OCI-LY7 (cell line): ENCODE measurements at places on chromosomes 7 and 10.

DNA sequence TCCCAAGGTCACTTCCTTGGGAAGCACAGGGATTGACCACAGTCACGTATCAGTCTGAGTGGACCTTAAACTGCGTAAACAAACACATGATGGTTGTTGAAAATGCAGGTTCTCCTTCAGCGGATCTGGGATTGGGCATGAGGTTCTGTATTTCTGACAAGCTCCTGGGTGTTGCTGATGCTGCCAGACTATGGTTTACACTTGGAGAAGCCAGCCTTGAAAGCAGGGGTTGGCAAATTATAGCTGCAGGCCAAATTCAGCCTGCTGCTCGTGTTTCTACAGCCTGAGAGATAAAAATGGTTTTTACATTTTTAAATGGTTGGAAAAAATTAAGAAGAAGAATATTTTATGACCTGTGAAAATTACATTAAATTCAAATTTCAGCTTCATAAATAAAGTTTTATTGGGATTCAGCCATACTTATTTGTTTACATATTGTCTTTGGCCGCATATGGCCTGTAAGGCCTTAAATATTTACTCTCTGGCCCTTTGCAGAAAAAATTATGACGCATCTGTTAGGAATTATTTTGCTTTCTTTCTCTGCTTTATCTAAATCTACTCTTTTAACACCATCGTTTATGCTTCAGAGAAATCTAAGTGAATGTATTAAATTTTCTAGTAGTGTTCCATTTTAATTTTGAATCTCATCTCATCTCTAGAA is 109.6 kb downstream of the SH2D4B start:
- DNase-seq, result no peak

- DNase-seq, result no peak
Measured at GRCh38 chr10:101056365-101057151, 5.2 kb upstream of the KAZALD1 start.

DNA sequence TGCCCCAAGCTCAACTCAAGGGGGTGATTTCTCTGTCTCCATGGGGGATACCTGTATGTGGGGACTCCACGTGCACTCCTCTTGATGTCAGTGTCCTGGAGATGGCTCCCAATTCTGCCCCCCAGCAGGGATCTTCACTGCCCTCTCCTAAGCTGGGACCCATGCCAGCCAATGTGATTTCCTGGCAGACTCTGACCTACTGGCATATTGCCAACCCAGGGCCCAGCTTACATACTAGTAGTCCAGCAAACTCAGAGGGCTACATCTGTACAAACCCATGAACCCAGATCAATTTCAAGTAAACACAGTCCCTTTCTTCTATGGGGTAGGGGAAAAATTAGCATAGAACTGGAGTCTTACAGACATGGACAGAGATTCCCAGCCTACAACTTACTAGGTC is 26.2 kb upstream of the BMPR1A start:
- DNase-seq, result no peak

DNA sequence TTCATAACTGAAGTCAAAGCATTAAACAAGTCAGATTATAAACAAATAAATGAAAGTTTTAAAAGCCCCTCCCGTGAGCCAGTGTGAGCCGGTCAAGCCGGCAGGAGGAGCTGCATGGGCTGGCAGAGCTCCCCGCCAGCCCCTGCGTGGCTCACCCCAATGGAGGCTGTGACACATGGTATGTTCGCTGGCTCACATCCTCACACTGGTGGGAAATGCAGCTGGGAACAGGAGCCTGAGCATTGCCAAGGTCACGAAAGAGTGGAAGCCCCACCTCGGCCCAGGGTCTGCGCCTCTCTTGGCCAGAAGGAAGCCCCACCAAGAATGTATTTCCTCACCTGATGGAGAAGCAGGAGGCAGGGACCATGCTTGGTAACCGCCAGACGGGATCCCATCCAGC is 261.7 kb upstream of the TCERG1L start:
- DNase-seq, result no peak

DNA sequence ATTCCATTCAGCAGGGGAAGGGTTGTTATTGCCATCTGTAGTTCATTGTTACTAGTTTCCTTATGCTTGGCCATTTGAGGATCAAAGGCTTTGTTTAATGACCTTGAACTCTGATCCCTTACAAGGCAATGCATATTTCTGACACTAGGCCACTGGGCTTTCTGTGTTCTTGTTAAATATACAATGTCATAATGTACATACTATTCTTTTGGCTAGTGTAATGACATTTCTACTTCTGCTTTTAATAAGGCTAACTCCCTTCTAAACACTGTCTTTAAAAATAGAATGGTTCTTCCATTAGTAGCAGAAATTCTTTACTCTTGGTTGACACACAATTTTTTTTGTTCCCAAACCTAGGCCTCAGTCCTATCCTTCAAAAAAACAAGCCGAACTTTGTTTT is 86.6 kb downstream of the BBS9 start:
- DNase-seq, result no peak

- DNase-seq, result no peak
Measured at GRCh38 chr10:51204701-51205100, 130.4 kb downstream of the PRKG1 start.

DNA sequence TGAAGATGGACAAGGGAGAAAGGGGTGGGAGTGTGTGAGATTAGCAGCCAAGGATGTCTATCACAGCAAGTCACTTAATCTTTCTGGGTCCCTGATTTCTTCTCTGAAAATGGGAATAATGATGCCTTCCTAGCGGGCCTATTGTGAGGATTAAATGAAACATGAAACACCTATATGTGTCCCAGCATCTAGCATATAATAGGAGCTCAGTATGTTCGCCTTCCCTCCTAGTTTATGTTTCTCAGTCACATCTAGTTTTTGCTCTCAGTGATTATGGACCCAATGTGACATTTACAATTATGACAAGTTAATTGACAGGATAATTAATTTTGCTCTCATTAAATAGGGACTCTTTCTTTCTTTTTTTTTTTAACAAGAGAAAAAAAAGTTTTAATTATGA is 252.9 kb downstream of the SNX13 start:
- no peak for DNase-seq

DNA sequence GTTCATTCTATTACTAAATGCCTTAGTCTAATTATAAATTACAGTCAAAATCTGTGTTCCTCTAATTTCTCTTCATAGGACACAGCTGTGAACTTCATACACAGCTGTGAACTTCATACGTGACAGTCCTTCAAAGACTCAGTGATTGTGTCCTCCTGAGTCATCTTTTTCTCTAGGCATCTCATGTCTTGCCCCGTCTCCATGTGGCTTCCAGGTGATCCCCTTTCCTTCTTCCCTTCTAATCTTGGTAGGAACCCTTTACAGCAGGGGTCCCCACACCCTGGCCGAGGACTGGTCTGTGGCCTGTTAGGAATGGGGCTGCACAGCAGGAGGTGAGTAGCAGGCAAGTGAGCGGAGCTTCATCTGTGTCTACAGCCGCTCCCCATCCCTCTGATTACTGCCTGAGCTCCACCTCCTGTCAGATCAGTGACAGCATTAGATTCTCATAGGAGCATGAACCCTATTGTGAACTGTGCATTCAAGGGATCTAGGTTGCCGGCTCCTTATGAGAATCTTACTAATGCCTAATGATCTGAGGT is 14.0 kb upstream of the EIF5AL1 start:
- no peak for DNase-seq

- no peak for DNase-seq
Measured at GRCh38 chr7:134890246-134891240, 95.8 kb upstream of the AGBL3 start.

DNA sequence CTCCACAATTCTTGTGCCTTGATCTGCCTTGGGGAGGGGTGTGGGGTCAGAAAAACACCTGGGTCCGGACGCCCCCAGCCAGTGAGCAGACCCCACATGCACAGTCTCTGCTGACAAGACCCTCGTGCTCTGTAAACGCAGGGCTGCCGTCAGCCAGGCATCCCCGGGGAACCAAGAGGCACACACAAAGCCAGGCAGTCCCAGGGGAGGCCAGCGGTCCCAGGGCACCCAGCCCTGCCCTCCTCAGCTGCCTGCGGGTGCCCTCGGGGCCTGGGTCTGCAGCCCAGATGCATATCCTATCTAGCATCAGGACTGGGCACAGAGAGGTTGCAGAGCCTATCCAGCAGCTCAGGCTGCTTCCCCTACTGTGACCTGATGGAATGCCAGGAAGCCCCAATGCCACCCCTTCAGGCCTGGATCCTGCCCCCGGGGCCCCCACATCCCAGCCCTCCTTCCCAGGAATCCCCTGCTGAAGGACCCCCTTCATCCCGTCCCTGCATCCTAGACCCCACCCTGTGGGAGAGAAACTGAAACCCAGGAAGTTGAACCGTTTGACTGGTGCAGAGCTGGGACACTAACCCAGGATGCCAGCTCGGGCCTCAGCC is 92.4 kb downstream of the MICALL2 start:
- no peak for DNase-seq

GRCh38 chr7:39855325-39855674 is 94.8 kb upstream of the CDK13 start:
- DNase-seq, result no peak

GRCh38 chr7:45920502-45921380 is at the start of gene IGFBP3:
TSS of gene IGFBP3 (minus strand) at chr7:45921272. CDS start at chr7:45921140, 132 bp downstream.
- no peak for DNase-seq

- no peak for DNase-seq
Measured at GRCh38 chr10:48251152-48251524, 23.4 kb downstream of the FRMPD2 start.

GRCh38 chr10:11197266-11197712 is 179.6 kb downstream of the CELF2 start:
- peak; percentile 51 for DNase-seq

DNA sequence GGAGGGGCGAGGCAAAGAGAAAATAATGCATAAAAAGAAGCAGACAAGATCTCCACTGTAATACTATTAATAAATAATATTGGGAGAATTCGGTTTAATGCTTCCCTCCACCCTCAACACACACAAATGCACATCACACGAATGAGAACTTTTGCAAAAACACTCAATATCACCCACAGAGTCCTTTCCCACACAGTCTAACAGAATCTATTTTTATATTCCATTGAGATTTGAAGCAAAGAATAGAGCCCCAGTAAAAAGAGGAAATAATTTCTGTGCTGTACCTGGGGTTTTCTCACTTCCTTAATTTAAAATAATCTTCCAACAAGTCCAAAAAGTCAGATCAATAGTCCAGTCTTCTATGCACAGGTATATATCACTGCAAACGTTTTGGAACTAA is 17.0 kb downstream of the PIK3AP1 start:
- DNase-seq, result peak; percentile 64

DNA sequence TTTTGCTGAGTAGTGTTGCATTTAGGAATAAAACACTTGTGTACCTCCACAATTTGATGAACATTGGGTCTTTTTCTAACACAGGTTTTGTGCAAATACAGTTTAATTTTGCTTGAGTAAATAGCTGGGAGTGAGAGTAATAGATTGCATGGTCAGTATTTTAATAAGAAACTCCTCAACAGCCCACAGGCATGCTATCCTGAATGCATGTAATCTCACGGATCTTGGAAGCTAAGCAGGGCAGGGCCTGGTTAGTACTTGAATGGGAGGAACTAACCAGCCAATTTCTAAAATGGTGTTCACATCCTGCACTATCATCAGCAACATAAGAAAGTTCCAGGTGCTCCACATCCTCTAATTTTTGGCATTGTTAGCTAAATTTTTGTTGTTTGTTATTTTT is 685.4 kb upstream of the MBL2 start:
- no peak for DNase-seq

- DNase-seq, result no peak
Measured at GRCh38 chr10:103564116-103564501, 70.6 kb downstream of the NEURL1 start.

DNA sequence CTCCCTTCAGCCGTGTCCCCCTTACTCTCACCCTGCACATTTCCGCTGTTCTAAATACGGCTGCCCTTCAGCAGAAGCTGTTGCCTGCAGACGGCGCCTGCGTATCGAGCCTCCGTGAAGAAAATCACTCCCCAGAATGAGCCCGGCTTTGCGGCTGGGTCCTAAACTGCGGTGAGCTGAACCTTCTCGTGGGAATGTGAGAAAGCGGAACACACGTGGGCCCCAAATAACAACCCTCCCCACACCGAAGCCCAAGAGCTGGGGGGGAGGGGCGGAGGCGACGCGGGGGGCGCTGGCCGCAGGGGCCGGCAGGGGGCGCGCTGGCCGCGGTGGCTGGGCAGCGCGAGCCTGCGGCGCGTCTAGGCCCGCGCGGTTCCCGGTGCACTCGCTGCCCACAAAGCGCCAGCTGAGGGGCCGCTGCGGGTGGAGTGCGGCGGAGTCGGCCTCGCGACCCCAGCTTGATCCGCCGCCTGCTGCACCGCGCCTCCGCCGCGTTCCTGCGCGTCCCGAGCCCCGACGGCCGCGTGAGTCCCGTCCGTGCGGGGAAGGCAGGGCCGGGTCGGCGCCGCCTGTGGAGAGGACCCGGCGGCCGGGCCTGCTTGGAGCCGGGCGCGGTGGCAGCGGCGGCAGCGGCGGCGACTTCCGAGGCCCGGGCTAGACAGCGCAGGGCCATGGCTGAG is at the start of gene ZNF398:
Gene ZNF398 (plus strand): TSS at position 382 of the 680 bp plus-strand sequence. CDS start 290 bp downstream, at position 672.
- DNase-seq, result peak; percentile 88

- DNase-seq, result no peak
Measured at GRCh38 chr7:45131891-45132290, 20.4 kb upstream of the TBRG4 start.
